AG08396 (cell line): ENCODE measurements at places on chromosomes 6 and 20.

- DNase-seq: no peak
Measured at GRCh38 chr20:623704-624103, 13.6 kb upstream of the TCF15 start.

- no peak for DNase-seq
Measured at GRCh38 chr20:40286975-40287531, 402.0 kb downstream of the MAFB start.

- DNase-seq: no peak
Measured at GRCh38 chr6:43077333-43077809, 1.3 kb downstream of the PTK7 start.

DNA sequence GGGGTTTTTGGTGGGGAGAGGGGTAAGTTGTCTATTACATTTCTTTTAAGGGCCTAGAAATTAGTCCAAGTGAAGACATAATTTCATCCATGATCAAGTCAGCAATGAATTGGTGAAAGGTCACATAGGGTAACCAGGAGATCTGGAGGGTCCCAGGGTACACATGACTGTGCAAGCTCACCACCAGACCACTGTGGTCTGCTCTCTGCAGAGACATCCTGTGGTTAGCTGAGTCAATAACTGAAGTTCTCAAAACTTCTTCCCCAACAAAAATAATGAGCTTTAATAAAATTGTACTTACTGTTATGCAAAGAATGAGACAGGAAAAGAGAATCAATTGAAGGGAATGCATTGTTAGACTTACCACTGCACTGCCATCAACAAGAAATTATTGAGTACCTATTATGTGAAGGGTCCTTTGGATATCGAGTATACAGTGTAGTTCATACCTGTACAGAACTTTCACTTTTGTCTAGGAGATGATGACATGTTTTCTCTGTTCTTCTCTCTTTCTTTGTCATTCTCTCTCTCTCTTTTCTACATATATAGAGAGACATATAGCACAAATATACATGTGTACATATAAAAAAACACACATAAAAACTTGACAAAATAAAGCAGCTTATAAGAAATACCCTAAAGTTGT, 209.8 kb downstream of the GJA1 start:
- DNase-seq: no peak

GRCh38 chr6:109325400-109325801, 56.9 kb downstream of the CD164 start:
- no peak for DNase-seq

DNA sequence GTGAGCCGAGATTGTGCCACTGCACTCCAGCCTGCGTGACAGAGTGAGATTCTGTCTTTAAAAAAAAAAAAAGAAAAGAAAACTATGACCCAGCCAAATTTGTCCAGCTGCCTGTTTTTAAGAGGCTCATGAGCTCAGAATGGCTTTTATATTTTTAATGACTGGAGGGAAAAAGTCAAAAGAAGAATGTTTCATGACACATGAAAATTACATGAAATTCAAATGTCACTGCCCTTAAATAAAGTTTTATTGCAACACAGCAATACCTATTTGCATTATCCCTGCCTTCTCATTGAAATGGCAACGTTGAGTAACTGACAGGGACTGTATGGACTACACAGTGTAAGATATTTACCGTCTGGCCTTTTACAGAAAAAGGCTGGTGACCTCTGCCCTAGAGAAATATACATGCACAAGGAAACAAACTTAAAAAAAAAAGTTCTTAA, 11.4 kb downstream of the SENP6 start:
- no peak for DNase-seq

DNA sequence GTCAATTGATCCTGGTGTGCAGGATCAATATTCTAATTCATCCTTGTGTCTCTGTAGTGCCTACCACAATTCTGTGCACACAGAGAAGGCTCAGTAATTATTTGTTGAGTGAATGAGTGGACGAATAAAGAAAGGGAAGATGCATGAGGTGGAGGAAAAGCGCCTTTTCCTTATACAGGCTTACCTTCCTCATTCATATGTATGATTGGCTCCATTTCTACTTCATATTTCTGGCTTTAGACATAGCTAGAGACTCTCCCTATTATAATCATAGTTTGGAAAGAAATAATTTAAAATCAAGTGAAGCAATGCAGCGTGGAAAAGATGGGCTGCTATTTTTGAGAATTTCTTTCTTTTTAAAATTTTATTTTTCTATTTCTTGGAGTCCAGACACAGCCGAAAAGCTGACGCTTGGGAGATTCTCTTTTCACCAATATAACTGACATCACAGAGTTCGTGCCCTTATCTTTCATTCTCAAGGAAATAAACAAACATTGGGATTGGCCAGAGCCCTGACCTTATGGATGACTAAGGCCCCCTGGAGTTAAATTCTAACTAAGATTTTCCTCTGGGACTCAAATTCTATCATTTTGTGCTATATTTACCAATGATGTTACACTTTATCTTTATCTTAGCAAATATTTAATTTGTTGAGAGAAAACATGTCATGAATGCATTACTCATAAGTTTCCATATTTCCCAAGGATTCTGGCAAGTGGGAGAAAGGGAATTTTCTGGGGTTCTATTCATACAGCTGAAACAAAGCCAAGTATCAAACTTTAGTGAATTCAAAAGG, 48.1 kb downstream of the PRL start:
- DNase-seq: peak; percentile 24

DNA sequence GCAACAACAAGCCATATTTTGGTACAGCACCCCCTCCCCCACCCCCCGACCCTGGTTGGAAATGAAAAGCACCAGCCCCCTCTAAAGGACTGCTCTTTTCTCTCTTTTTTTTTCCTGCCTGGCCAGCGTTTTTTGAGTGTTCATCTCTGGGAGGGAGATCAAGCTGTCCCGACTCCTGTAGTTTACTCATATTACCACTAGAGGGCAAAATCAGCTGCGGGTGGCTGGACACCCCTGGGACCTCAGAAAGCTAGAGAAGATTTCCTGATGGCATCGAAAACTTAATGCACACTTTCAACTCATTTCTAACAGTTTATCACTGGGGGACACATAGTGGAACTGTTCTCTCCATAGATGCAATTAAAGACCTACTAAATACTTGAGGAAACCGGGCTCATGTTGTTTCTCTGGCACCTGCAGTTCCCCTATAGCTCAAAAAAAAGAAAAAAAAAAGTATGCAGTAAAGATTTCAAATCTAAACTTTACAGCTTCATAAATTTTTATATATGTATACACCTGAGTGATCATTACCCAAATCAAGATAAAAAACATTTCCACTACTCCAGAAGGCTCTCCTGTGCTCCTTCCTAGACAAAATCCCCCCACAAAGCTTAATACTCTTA, 24.4 kb downstream of the CNBD2 start:
- peak; percentile 86 for DNase-seq

DNA sequence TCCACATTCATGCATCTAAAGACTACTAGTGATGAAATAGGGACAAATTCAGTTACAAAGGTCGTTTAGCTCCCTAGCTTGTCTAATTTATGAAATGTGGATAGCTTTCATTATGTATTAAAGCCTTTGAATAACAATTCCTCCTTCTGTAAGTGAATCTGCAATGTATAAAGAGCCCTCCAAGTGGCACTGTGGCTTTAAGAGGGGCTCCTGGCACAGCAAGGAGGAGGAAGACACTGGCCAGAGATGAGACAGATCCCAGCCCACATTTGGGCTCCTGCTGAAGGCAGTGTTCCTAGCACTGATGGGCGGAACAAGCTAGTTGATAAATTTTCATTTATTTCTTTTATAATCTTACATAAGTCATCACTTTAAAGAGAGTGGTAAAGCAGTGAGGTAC, 17.6 kb upstream of the FUCA2 start:
- no peak for DNase-seq

DNA sequence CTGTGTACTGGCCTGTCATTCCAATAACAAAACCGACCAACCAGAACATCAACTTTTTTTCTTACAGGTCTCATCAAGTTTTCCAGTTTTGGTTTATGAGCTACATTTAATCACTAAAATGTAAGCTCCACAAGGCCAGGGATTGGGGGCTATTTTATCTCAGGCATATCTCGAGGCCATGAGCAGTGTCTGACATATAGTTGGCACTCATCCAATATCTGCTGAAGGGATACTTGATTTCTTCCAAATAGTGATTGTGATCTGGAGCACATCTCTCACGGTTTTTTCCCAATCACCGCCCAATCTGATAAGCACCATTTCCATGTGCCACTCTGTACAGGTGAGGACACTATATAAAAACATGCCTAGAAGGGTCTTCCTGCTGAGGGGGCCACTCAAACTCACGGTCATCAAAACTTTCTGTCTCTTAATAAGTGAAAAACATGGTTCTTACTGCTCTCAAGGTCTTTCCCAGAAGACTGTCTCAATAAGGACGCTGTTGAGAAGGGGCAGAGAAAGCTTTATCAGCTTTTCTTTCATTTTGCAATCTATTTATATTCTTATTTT, 65.5 kb downstream of the MAN1A1 start:
- DNase-seq: no peak

GRCh38 chr6:146871611-146872425, 273.0 kb downstream of the ADGB start:
- DNase-seq: no peak

- peak; percentile 90 for DNase-seq
Measured at GRCh38 chr20:34190679-34191090, 50.5 kb upstream of the ASIP start.

- DNase-seq: no peak
Measured at GRCh38 chr6:130027948-130028347, 9.6 kb downstream of the L3MBTL3 start.

DNA sequence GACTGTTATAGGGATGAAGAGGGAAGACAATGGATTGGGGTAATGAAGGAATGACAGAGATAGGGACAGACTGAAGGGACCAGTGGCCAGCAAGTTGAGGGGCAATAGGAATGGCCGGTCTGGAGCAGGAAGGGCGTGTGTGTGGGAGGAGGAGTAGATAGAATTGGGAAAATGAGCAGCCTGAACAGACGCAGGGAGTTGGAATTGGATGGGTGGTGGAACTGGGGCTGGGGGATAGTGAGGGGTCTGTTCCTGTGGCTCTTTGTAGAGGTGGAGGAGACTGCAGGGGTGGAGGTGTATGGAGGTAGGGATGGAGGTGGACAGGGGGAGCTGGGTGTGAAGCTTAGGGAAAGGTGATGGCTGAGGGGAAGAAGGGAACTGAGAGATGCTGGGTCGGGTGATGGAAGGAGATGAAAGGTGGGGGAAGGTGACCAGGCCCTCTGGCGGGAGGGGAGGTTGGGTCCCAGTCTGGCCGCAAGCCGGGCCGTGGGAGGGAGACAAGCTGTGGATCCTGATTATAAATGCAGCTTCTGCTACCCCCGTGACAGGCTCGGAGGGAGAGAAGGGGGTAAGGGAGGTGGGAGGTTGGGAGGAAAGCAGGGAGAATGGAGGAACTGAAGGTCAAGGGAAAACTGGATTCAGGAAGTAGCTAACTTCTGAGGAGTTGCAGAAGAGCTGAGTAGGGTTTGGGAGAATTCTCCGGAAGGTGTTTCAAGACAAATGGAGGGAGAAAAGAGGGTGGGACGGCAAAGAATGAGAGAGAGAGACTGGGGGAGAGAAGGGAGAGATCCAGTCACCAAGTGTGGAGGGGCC, 5.2 kb downstream of the SYNGAP1 start:
- DNase-seq: no peak

DNA sequence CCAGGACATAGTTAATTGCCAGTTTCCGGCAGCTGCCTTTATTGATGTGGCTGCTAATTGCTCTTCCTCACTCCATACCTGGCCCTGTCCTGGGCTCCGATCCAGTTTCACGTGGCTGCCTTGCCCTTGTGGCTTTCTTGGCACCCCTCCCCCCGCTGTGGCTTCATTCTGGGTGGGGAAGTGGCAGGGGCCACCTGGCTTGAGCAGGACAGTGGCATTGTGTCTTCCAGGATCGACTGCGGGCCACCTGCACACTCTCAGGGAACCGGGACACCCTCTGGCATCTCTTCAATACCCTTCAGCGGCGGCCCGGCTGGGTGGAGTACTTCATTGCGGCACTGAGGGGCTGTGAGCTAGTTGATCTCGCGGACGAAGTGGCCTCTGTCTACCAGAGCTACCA, 10.8 kb downstream of the MAVS start:
- no peak for DNase-seq

DNA sequence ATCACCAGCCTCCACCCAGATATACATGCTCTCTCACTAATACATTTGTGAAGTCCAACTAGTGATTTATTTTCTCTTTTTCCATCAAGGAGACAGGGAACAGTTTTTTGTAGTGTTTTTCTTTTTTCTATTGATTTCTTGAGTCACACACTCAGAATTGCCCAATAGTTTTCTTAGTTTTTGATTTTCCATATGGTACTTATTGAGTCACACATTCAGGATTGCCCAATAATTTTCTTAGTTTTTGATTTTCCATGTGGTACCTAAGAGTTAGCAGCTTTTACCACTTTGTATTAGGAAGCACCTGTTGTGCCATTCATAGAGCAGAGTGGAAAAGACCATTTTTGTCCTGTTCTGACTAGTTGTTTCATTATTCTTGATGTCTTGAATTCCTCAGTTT, 1268.8 kb downstream of the EPHA7 start:
- no peak for DNase-seq

DNA sequence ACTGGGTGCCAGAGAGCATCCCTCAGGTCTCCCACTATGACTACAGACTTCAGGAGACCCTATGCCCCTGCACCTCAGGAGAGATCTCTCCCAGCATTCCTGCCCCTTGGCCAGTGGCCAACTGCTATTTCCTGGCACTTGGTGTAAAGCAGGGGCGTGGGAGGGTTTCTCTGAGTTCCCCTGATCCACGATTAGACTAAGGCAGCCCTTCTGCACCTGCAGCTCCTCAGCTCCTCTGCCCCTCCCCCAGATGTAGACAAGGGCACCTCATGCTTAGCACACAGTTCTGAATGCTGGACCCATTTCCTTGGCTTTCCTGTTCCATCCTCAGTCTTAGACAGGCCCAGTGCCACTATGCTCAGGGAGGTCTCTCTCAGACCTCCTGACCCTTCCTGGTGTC, 28.6 kb downstream of the EDN1 start:
- DNase-seq: no peak

- no peak for DNase-seq
Measured at GRCh38 chr20:4158466-4159050, 143.2 kb upstream of the RNF24 start.

DNA sequence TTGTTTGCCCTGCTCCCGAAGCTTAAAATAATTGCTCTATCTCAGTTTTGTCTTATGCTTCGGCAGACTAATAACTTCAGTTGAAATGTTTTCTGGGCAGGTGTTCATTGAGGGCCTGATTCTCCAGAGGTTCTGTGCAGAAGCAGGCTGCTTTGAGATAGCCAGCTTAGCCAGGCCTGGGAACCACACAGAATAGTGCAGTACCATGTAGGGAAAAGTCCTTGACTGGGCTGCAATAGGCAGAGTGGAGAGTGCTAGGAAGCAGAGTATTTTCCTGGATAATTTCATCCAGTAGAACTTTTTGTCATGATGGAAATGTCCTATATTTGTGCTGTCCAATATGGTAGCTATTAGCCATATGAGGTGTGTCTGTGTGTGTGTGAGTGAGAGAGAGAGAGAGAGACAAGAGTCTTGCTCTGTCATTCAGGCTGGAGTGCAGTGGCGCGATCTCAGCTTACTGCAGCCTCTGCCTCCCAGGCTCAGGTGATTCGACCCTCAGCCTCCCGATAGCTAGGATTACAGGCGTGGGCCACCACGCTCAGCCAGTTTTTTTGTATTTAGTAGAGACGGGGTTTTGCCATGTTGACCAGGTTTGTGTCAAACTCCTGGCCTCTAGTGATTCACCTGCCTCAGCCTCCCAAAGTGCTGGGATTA, 15.9 kb downstream of the TOP1 start:
- DNase-seq: no peak
